ENCODE measurements at places on chromosomes 11 and 22.

DNA sequence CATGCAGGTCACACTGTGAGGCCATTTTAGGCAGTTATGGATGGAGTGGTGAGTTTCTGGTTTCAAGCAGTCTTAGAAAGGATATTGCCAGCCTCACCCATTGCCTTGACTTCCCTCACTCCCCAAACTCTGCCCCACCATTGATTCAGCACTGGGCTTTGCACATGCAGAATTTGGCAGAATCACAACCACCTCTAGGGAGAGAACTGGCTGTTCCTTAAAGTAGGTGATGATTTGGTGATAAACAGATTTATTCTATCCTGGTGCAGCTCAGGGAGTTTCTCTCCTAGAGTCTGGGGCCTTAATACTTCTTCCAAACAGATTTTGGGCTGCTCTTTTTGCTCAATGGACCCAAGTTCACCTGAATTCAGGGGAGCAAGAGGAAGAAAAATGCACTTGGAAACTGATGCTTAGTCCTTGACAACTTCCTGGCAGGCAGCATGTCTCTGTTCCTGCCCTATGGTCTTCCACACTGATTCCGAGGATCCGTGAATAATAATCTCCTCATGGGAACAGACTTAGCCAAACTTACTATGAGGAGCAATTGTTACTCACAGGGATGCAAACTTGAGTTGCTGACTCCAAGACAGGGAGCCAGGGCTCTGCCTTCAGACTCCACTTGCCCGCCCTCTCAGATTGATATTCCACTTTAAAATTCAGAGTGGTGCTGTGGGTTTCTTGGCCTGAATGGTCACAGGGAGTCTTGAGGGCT lies 129.7 kb upstream of the PARVA start:
- DNase-seq = no peak

- DNase-seq = no peak
These were observed 2.9 kb downstream of the BCR start for GRCh38 chr22:23183061-23183698.

DNA sequence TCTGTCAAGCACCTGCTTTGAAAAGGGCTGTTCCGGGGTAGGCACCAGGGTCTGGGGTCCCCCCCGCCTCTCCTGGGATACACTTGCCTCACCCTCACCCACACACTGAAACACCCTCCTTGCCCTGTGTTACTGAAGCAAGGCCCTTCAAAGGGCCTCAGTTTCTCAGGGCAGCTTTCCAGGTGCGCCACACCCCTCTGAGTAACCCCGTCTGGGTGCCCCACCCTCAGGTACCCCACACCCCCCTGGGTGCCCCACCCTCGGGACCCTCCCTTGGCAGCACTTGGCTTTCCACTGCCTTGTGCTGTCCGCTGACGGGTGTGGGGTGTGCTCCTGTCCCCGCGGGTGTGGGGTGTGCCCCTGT lies 413.6 kb downstream of the TBC1D22A start:
- no peak for DNase-seq

DNA sequence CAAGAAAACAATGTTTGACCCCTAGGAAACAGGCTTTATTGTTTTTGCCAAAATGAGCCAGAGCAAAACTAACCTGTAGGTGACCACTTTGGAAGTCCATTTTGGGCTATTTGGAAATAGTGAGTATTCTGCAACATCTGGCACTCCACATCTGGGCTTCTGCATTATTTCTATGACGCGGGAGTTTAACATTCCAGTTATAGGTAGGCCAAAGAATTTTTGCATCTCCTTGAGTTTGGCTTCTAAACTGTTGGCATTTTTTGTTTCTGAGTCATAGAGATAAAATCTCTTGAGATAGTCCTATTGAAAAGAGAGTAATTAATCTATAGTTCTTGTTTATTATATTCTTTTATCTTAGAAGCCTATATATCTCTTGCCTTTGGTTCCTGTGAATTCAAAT lies 2.9 kb downstream of the MMP7 start:
- DNase-seq = no peak

DNA sequence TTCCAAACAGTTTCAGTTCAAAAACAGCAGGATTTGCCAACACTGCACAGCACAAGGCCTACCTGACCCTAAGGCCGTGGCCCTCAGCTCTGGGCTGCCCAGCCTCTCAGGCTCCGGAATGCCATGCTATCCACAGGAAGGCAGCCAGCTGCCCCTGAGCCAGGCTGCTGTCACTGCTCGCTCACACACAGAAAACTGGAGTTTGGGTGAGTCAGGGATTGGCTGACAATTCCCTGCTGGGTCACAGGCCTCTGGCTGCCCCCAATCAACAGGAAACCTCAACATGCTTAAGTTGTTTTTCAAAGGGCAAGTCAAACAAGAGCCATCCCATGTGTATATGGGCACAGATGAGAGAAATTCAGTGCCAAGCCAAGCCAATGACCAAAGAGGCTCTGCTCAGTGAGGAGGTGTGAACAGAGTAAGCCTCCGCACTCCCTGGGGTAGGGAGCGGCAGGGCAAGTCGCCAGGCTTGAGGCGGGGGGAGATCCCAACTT lies 50.2 kb downstream of the RPL27A start:
- peak; percentile 7 for DNase-seq

GRCh38 chr11:69201764-69202370 lies 46.1 kb downstream of the SMIM38 start:
- no peak for DNase-seq

GRCh38 chr22:48492366-48493320 lies 1335.0 kb downstream of the BRD1 start:
- DNase-seq = peak; percentile 82

DNA sequence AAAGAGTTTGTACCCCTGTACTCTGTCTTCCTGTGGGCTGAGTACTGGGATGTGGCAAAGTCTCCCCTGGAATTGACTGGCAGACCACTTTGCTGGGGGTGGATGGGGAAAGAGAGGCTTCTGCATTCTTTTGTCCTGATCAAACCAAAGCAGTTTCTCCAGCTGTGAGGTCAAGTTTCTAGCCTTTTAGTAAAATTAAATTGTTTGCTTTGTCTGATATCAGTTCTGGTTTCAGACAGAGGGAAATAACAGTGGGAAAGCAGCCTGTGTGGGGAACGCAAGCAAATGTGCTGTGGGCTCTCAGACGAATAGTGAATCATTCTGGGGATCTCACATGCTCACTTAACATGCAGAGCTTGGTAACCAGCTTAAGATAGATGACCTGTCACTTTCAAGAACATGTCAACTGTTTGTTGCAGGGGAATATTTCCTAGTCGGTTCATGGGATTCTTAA lies 151.6 kb downstream of the FAT3 start:
- no peak for DNase-seq

DNA sequence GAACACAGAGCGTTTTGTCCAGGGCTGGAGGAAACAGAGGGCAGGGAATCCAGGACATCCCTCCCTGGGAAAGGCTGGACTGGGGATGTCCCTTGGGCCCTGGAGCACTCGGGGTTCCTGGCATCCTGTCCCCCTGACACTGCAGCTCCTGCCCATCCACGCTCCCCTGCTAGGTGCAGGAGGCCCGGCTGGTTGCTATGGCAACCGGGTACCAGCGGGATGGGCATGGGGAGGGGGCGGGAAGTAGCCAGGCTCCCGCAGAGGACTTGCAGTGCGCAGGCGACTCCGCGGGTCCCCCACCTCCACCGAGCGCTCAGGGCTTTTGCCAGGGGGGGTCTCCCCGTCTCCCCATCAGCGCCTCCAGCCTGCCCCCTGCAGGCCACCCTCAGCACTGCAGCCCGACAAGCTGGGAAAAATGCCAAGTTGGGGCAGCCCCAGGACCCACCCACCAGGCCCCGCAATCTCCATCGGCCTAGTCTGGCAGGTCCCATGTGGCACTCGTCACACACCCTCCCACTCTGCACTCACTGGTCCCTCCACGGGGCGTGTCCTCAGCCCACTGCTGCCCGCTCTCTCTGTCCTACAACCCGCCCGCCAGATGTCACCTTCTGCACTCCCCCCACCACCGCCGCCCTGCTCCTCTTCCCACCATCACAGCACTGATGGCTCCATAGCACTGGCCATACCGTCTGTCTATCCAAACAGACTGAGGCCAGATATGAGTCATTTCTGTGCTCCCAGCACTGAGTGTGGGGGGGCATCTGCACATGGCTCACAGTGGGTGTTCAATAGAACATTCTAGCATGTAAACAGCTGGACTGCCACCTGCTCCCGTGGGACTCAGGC lies 31.5 kb downstream of the KIAA0930 start:
- DNase-seq = peak; percentile 22

DNA sequence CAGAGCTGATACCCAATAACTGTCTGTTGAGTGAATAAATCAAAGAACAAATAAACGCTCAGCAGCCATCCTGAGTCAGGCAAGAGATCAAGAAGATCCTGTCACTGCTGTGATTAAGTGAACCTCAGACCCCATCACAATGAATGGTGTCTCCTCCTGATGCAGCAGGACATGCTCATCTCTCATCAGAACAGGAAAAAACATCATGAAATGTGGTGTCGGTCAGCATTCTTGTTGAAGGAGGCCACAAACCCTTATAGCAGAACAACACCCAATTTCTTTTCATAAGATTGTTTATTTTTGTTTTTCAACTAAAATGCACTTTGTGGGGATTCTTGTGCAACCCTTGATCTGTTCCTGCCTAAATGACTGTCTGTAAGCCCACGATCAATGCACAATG lies 60.3 kb downstream of the SYTL2 start:
- no peak for DNase-seq

GRCh38 chr11:8566613-8567210 lies 27.3 kb downstream of the STK33 start:
- peak; percentile 44 for DNase-seq

DNA sequence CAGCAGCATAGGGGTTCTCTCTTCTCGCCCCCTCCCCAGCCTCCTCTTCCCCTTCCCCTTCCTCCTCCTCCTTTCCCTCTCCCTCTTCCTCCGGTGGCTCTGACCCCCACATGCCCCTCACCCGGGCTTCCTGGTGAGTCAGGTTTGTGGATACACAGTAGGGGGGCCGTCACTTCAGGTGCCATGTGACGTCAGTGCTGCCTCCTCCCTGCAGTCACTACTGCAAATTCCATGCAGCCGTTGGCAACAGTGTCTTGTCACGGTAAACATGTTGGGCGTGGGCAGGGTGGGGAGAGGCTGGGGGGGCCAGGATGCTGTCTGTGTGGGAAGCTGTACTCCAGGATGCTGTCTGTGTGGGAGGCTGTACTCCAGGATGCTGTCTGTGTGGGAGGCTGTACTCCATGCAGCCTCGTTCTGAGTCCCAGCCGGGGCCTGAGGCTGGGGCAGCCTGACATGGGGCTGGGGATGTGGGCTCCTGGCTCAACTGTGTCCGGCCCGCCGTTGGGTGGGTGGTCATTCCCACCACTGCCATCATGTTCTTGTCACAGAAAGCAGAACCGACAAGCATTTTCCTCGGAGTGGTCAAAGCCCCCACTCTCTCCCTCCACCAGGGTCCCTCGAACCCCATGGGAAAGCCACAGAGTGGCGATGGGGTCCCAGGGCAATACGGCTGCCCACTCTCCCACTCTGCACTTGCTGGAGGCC lies 2.4 kb upstream of the MUC2 start:
- no peak for DNase-seq

DNA sequence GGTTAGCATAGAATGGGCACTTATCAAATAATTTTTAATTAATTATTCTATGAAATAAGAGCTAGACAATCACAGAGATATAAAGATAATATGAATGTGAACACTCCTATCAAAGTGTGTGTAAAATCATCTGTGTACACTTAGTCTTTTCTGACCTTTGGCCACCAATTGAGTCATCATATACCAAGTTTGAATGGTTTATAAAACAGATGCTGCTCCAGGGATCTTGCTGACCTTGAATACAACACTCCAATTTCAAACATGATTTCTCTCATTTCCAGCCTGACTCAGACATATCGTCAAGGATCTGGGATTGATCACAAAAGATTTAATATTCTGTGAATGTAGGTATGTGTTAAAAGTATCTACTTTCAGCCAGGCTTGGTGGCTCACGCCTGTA lies 2.9 kb upstream of the OR51V1 start:
- DNase-seq = no peak

DNA sequence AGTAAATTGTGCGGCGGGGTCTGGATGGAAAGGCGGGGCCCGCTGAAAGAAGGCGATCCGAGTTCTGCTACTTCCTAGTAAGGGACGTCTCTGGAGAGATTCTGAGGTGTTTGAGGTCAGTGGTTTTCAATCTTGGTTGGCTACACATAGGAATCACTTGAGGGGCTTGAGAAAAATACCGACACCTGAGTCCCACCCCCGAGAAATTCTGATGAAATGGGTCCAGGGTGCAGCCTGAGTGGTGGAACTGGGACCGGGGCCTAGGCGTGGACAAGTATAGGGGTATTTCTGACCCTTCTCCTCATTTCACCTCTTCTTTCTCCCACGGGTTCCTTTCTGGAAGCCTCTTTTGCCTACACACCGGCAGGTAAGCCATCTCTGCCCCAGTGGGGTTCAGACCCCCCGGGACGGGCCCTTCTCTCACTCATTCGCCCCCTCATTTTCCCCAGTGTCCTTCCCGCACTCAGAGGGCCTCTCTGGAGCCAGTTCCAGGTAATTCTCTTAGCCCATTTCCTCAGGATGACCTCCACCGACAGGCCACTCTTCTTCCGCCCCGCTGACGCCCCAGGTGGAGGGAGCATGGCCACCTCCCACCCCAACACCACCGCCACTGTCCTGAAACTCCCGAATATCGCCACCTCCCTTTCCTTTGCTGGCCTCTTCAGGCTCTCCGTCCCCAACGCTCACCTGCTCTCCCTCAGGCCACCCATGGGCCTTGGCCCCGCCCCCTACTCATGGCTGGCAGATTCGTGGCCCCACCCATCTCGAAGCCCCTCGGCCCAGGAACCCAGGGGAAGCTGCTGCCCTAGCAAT lies 11.8 kb downstream of the ROBO3 start:
- no peak for DNase-seq

GRCh38 chr11:86696004-86696403 lies 23.6 kb upstream of the ME3 start:
- DNase-seq = no peak

DNA sequence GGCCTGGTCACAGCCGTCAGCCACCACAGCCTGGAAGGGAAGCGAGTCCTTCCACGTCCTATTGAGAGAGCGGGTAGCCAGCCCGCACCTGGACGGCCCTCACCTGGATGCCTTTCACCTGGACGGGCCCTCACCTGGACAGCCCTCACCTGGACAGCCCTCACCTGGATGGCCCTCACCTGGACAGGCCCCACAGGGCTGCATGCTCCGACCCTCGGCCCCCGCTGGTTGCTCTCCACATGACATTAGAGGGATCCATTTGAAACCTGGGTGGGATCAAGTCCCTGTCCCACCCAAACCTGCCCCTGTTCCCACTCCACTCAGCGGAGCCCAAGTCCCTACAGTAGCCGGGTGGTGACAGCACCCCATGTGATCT lies 3.7 kb downstream of the C1QTNF6 start:
- DNase-seq = no peak

DNA sequence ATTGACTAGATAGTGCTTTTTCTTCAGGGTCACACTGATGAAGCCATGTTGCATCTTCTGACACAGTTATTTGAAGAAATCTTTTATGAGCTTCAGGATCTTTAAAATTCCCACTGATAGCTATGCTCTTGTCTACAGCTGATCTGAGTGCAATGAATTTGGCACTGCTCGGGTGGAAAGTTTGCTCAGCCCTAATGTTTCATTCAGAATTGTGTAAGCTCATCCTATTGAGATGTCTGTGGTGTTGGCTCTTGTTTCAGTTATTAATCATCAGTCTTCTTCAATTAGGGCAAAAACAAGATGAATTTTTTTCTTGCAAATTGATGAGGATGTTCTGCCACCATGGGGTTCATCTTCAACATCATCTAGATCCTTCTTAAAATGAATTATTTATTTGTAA lies 1387.0 kb upstream of the RAG2 start:
- DNase-seq = no peak

- DNase-seq = no peak
These were observed 63.6 kb downstream of the MAPK1 start for GRCh38 chr22:21803811-21804249.

- DNase-seq = no peak
These were observed 84.6 kb downstream of the MYEOV start for GRCh38 chr11:69378303-69379141.

All from NCI-H446 treated with DMSO at 0.1 percent for 48 hours (cell line).